WTC11 (cell line): ENCODE measurements at places on chromosomes 7 and 10.

DNA sequence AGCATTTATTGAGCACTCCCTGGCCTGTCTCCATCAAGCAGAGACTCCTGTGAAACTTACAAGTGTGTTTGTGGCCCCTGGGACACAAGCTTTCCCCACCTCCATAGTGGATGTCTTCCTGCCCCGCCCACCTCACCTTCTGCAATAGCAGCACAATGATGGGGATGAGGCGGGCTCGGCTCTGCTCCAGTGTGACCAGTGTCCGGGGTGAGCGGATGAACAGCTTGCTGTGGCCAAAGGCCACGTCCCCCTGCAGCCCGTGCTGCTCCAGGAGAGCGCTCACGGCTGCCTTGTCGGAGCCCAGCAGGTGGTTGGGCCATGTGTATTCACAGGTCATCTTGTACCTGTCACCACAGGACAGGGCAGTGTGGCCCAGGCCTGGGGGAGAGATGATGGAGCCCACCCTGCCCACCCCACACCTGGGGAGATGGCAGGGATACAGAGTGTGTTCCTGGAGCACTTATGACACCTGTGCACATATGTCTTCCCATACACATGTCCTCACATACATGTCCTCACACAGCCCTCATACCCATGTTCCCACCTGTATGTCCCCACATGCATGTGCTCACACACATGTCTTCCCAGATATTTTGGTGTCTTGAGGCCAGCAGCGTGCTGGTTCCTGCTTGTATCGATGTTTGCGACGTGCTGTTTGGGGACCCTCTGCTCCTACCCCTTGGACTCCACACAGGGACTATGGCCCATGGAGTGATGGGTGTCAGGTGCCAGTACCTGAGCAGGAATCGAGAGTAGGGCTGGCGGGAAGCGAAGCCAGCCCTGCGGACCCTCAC, 12.7 kb downstream of the MYO1G start:
- no peak for DNase-seq

DNA sequence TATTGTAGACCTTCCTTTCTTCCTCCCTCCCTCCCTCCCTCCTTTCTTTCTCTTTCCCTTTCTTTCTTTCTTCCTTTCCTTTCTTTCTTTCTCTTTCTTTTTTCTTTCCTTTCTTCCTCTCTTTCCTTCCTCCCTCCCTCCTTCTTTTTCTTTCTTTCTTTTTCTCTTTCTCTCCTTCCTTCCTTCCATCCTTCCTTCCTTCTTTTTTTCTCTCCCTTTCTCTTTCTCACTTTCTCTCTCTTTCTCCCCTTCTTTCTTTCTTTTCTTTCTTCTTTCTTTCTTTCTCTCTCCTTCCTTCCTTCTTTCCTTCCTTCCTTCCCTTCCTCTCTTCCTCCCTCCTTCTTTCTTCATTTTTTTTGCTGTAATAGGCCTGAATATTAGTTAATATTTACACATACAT, 638.0 kb downstream of the SORCS3 start:
- no peak for DNase-seq

GRCh38 chr7:103134836-103135554, 13.9 kb downstream of the NAPEPLD start:
- no peak for DNase-seq

DNA sequence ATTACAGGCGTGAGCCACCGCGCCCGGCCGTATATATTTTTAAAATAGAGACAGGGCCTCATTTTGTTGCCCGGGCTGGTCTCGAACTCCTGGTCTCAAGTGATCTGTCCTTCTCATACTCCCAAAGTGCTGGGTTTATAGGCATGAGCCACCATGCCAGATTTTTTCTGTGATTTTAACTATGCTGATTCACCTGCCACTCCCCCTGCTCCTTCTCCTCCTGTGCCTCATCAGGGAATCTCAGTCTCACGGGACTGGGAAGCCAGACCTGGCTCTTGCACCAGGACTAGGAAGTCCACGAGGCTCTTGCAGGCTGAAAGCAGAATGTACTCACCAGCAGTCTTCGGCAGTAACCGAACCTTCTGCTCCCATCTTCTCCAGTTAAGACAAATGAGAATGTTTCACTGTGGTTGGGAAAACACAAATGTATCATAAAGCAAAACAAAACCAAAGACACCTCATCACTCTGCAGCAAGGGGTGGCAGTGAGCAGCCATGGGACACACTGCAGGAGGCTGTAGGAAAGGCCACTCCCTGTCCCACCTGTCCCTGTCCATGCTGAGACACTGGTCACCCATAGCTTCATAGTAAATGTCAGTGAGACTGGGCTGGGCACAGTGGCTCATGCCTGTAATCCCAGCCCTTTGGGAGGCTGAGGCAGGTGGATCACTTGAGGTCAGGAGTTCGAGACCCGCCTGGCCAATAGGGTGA, 78.7 kb upstream of the MKRN1 start:
- no peak for DNase-seq

- no peak for DNase-seq
These were observed 4.4 kb upstream of the HOXA11 start for GRCh38 chr7:27189295-27189996.

GRCh38 chr10:69064762-69065328, 23.1 kb upstream of the SRGN start:
- no peak for DNase-seq

GRCh38 chr7:132446260-132446659, 130.0 kb downstream of the PLXNA4 start:
- no peak for DNase-seq

DNA sequence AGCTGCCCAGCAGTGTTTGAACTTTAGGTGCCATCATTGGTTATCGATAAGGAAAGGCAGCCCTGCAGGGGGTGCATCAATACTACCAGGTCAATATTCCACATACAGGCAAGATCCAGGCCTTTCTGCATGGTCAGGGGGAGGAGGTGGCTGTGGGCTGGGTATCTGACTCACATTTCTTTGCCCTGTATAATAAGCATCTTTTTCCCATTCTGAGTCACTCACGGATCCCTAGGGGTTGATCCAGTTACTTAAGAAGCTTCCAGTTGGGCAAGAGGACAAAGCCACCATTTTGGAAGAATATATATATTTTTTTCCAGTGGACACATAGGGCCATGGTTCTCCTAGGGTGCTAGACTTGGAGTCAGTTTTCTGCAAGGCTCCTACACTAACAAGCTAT, 114.2 kb upstream of the HABP2 start:
- DNase-seq = no peak

GRCh38 chr7:24769851-24770250, 12.6 kb upstream of the GSDME start:
- no peak for DNase-seq

GRCh38 chr7:64884085-64884912, 18.8 kb upstream of the ZNF273 start:
- no peak for DNase-seq

DNA sequence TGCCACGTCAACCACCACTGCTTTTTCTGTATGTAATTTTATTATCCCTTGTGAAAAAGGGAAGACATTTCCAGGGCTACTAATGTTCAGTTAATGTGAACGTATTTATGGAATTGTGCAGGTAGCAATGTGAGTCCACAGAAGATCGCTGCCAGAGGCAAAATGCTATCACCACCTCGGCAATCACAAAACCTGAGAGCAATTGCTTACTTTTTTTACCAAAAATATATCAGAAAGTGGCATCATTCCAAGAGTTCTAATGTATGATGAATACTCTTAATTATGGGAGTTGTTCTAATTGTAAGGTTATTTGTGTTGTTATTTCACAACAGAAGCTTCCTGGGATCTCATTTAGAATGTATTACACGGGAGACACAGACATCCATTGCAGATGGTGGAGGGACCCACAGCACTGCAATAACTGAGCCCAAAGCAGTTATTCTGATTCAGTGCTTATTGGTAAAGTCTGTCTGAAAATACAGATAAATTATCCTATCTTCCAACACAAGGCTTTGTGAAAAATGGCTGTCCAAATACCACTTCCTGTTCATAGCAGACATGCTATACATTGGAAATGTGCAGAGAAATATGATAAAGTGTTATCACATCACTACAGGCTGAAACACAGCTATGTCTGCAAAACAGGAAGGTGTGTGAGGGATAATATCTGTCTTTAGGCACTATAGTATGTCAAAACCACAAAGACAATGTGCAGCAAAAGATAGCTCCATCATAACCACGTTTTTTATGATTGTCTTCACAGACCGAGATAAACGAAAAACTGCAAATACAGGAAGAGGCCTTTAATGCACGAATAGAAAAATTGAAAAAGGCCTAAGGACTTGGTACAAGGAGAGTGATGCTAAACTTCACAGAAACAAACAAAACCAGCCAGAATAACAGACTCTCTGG, 102.7 kb downstream of the CABCOCO1 start:
- DNase-seq = no peak

- no peak for DNase-seq
These were observed 38.4 kb downstream of the ADRB1 start for GRCh38 chr10:114081911-114082583.

GRCh38 chr10:4344492-4344994, 481.5 kb upstream of the AKR1E2 start:
- DNase-seq = no peak

GRCh38 chr10:117790179-117790578, 247.6 kb downstream of the EMX2 start:
- no peak for DNase-seq

DNA sequence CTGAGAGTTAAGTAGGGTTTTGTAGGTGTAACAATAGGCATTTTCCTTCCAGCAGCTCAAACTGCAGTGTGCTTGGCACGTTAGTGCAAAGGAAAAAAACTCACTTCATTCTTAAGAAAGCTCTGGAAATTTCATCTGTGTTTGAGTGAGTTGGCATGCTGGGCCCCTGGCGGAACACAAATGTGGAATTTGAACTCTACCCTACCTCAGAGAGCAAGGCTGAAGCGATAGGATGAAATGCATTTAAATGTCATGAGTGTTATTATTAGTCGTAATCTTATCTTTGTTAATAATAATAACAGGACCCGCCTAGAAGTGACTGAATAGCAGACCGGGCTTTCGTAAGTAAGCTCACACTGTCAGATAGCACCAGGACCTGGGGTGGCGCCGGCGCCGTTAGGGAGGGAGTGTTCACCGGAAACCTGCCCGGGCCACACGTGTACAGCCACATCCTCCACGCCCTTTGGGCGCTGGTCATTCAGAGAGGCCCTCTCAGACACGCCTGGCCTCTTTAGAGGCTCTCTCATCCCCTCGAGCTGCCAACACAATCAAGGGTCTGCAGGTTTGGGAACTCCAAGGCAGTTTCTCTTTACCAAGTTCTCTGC, 63.5 kb downstream of the GRK5 start:
- no peak for DNase-seq

- no peak for DNase-seq
These were observed 60.0 kb downstream of the DLG5 start for GRCh38 chr10:77866598-77866997.

- no peak for DNase-seq
These were observed 808.7 kb downstream of the XPNPEP1 start for GRCh38 chr10:109114579-109114978.

- no peak for DNase-seq
These were observed 26.6 kb downstream of the PRKAR2B start for GRCh38 chr7:107071129-107071528.

DNA sequence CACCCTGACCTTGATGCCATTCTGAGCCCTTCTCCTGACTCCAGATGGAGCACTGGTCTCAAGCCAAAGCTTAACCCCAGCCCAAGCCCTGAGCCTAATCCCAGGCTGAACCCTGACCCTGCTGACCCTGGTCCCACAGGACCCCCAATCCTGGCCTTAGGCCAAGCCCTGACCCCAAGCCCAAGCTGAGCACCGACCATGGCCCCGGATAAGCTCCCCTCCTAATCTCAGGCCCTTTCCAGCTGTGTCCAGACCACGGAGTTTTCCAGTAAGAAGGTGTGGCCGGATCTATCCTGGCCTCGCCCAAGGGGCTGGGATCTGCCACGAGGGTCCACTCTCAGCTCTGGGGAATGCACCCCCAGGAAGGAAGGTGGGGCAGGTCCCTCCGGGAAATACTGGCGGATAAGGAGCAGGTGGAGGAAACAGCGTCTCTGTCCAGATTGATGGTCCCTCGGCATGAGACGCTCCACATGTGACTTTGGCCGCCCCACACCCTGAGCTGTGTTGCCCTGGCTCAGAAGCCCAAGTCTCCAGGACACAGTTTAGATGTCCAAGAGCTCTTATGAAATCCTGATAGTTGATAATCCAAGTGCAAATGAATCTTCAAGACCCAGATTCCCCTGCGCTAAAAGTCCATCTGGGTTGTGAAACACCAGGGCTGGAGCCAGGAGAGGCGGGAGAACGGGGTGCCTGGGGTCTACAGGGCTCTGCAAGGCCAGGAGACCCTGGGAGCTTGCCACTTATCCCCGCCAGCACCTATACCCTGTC, 10.4 kb downstream of the ELN start:
- no peak for DNase-seq

DNA sequence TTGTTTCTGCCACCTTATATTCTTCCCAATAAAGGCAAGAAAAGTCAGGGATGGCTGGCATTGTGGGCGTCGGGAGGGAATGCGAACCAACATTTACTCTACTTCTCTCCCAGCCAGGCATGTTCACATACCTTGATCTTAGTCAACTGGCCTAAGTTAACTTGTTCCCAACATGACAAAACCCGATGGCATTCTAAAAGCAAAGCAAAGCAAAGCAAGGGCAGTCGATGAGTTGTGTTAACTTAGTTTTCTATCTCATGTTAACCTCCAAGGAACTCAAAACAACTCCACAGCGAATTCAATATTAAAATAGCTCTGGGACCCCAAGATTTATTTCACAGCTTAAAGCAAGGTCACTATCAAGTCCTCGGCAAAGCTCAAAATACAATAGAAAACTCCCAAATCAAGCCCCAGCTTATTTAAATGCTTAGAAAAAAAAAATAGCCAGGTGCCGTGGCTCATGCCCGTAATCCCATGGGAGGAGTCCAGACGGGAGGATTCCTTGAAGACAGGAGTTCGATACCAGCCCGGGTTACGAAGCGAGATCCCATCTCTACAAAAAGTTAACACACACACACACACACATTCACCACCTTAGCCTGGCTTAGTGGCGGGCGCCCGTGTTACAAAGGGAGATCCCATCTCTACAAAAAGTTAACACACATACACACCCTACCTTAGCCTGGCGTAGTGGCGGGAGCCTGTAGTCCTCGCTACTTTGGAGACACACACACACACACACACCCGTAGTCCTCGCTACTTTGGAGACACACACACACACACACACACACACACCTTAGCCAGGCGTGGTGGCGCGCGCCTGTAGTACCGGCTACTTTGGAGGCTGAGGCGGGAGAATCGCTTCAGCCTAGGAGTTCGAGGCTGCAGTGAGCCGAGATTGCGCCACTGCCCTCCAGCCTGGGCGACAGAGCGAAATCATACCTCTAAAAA, 901 bp upstream of the CCNY start:
- peak; percentile 29 for DNase-seq
